Natural killer cell (primary cell): ENCODE measurements at places on chromosomes 3 and 15.

GRCh38 chr15:82680200-82681102 lies 29.2 kb downstream of the AP3B2 start:
- peak; percentile 92 for DNase-seq

GRCh38 chr15:98888820-98889479 lies 118.6 kb downstream of the PGPEP1L start:
- DNase-seq: no peak

GRCh38 chr3:60053526-60054265 lies 1003.9 kb upstream of the CFAP20DC start:
- no peak for DNase-seq

- DNase-seq: no peak
These were observed 19.4 kb downstream of the RASGRP1 start for GRCh38 chr15:38545179-38545578.

- no peak for DNase-seq
These were observed 54.4 kb downstream of the EIF3J start for GRCh38 chr15:44591326-44591725.

DNA sequence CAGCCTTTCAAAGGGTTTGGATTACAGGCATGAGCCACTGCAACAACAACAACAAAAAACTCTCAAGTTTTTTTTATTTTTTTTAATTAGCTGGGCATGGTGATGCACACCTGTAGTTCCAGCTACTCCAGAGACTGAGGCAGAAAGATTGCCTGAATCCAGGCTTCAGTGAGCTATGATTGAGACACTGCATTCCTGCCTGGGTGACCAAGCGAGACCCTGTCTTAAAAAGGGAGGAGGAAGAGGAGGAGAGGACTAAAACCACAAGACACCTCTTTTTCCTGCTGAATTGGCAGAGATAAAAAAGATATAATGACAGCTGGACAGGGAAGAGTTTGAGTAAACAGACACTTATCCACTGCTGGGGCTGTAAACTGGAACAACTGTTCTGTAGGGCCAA lies 22.7 kb upstream of the CHRNB4 start:
- DNase-seq: no peak

- no peak for DNase-seq
These were observed 101.4 kb upstream of the TRPM1 start for GRCh38 chr15:31202953-31203352.

- peak; percentile 21 for DNase-seq
These were observed 13.9 kb downstream of the PCYT1A start for GRCh38 chr3:196273655-196274054.

- no peak for DNase-seq
These were observed 45.3 kb downstream of the KY start for GRCh38 chr3:134605556-134605955.

- no peak for DNase-seq
These were observed 460.9 kb upstream of the KCNMB2 start for GRCh38 chr3:178075344-178075743.

GRCh38 chr3:128917291-128917690 lies 37.9 kb downstream of the ACAD9 start:
- no peak for DNase-seq
